ENCODE measurements at places on chromosomes 2 and 18. TPM values are rescaled to one million over a fixed set of nuclear protein-coding genes. Genes with fewer than 3 reads are reported as not detected.

- peak; percentile 88 for DNase-seq
Measured at GRCh38 chr2:203535078-203535783, at the start of gene RAPH1. Gene RAPH1 (minus strand): TSS chr2:203535301. CDS start chr2:203495353, 39,948 bp downstream.

The SCN3A gene
- 0.35 TPM for total RNA-seq

The ALK gene
- total RNA-seq = not detected

GRCh38 chr18:55610506-55610905, 22.5 kb upstream of the TCF4 start:
- DNase-seq = no peak

GRCh38 chr2:20291106-20291564, 59.5 kb downstream of the PUM2 start:
- peak; percentile 83 for DNase-seq

The HOXD9 gene
- not detected for total RNA-seq

GRCh38 chr2:149527998-149528755, 59.4 kb downstream of the MMADHC start:
- no peak for DNase-seq

DNA sequence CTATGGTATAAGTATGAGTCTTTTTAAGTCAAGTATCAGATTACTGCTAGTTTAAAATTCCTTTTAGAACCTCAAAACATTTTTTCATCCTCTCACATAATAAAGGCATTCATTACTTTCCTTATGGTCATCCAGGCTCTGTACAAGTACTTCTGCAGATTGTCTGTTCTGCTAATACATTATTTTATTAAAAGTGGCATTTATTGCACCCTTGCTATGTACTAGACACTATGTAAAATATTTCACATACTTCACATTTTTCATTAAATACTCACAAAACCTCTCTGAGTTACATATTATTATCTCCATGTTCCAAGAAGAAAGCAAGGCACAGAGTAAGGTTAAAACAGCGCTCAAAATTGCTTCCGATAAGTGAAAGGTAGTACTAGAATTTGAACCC, 84.1 kb downstream of the RAPH1 start:
- no peak for DNase-seq

The ST6GAL2 gene
- total RNA-seq = not detected

GRCh38 chr2:173874894-173875237, 90.3 kb downstream of the SP3 start:
- DNase-seq = no peak

Measured in NCI-H460 (cell line).